ENCODE measurements at places on chromosomes 13 and 19.
A peak's percentile ranks its signal among the peaks of the same experiment; 100 is the strongest.

- H3K27ac ChIP-seq = no peak overlapping the region
- no peaks in the 10 kb centered on the region for H3K36me3 ChIP-seq
- H3K4me3 ChIP-seq = no peak overlapping the region
- H3K4me1 ChIP-seq = no peaks in the 10 kb centered on the region
- no peaks in the 10 kb centered on the region for H3K27me3 ChIP-seq
Measured at GRCh38 chr13:47100214-47100853, 203.5 kb upstream of the HTR2A start.

DNA sequence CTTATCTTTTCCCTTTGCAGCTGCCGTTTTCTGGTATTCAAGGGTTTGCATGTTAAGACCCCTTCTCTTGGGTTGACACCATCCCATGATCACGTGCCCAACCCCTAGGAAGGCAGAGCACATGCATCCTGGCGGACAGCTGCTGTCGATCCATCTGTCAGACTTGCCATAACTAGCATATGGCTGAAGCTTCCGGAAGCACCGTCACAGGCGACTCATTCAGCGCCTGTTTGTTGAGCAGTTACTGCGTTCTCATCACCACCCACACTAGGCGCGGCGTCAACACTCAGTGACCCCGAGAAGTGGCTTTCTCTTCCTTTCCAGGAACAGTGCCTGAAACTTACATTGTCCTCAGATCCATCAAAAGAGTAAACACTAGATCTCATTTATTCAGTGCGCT, 93.6 kb downstream of the SOX1 start:
- H3K4me1 ChIP-seq = no peaks in the 10 kb centered on the region
- no peak overlapping the region for H3K4me3 ChIP-seq
- no peaks in the 10 kb centered on the region for H3K36me3 ChIP-seq
- no peak overlapping the region for H3K27ac ChIP-seq
- DNase-seq = no peak
- H3K27me3 ChIP-seq = no peaks in the 10 kb centered on the region

DNA sequence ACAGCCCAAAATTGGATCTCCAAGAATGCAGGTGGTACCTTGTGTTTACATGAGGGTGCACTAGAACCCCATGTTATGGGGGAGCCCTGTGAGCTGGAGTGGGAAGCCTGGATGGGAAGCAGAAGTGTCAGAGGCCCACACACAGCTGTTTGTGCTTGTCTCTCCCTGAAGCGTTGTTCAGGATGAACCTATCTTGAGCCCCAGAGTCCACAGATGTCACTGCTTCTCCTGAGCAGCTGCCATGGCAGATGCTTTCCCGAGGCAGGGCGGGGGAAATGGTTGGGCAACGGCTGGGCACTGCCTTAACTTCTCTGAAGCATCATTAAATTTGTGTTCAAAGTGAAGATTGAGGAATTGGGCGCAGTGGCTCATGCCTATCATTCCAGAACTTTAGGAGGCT, 17.1 kb upstream of the CHST8 start:
- H3K4me3 ChIP-seq = no peak overlapping the region
- H3K36me3 ChIP-seq = no peaks in the 10 kb centered on the region
- H3K27me3 ChIP-seq = no peaks in the 10 kb centered on the region

GRCh38 chr13:102318233-102318632, 83.6 kb downstream of the FGF14 start:
- no peak for DNase-seq
- H3K36me3 ChIP-seq = no peaks in the 10 kb centered on the region
- no peaks in the 10 kb centered on the region for H3K4me1 ChIP-seq
- no peaks in the 10 kb centered on the region for H3K27me3 ChIP-seq
- no peak overlapping the region for H3K27ac ChIP-seq

- no peaks in the 10 kb centered on the region for H3K27me3 ChIP-seq
- no peak for DNase-seq
- peaks cover 2% of the 10 kb centered on the region for H3K4me1 ChIP-seq
- H3K36me3 ChIP-seq = no peaks in the 10 kb centered on the region
Measured at GRCh38 chr19:51654783-51655182, 8.2 kb upstream of the SIGLEC14 start.

GRCh38 chr19:33286899-33287298, 15.4 kb downstream of the CEBPA start:
- H3K4me1 ChIP-seq = peaks cover 35% of the 10 kb centered on the region
- DNase-seq = no peak
- H3K27ac ChIP-seq = no peak overlapping the region
- H3K27me3 ChIP-seq = no peaks in the 10 kb centered on the region
- no peak overlapping the region for H3K4me3 ChIP-seq

GRCh38 chr13:60329221-60329923, 67.6 kb upstream of the TDRD3 start:
- H3K27me3 ChIP-seq = no peaks in the 10 kb centered on the region
- H3K27ac ChIP-seq = no peak overlapping the region
- no peaks in the 10 kb centered on the region for H3K4me1 ChIP-seq
- no peaks in the 10 kb centered on the region for H3K36me3 ChIP-seq
- peak; percentile 43 for DNase-seq
- no peak overlapping the region for H3K4me3 ChIP-seq

- no peaks in the 10 kb centered on the region for H3K4me1 ChIP-seq
- H3K27me3 ChIP-seq = no peaks in the 10 kb centered on the region
- H3K4me3 ChIP-seq = no peak overlapping the region
- no peaks in the 10 kb centered on the region for H3K36me3 ChIP-seq
- no peak overlapping the region for H3K27ac ChIP-seq
Measured at GRCh38 chr13:80462037-80462436, 121.1 kb upstream of the SPRY2 start.

- no peaks in the 10 kb centered on the region for H3K4me1 ChIP-seq
- no peaks in the 10 kb centered on the region for H3K27me3 ChIP-seq
- no peak overlapping the region for H3K27ac ChIP-seq
- no peak for DNase-seq
- H3K36me3 ChIP-seq = no peaks in the 10 kb centered on the region
Measured at GRCh38 chr13:103218253-103218652, 152.0 kb upstream of the SLC10A2 start.

- H3K27me3 ChIP-seq = peaks cover 8% of the 10 kb centered on the region
- no peak overlapping the region for H3K4me3 ChIP-seq
- H3K4me1 ChIP-seq = peaks cover 3% of the 10 kb centered on the region
- H3K27ac ChIP-seq = no peak overlapping the region
Measured at GRCh38 chr19:42313840-42314755, 989 bp downstream of the TMEM145 start.

GRCh38 chr19:18704971-18705370, 21.5 kb downstream of the CRTC1 start:
- no peaks in the 10 kb centered on the region for H3K27me3 ChIP-seq
- peaks cover 2% of the 10 kb centered on the region for H3K4me1 ChIP-seq
- DNase-seq = no peak
- H3K4me3 ChIP-seq = no peak overlapping the region
- no peaks in the 10 kb centered on the region for H3K36me3 ChIP-seq

GRCh38 chr19:2057484-2058469, 6.7 kb upstream of the MKNK2 start:
- no peak for DNase-seq
- peaks cover 32% of the 10 kb centered on the region for H3K4me1 ChIP-seq
- no peak overlapping the region for H3K4me3 ChIP-seq
- H3K27me3 ChIP-seq = no peaks in the 10 kb centered on the region
- H3K27ac ChIP-seq = peak overlapping the region; percentile 18

DNA sequence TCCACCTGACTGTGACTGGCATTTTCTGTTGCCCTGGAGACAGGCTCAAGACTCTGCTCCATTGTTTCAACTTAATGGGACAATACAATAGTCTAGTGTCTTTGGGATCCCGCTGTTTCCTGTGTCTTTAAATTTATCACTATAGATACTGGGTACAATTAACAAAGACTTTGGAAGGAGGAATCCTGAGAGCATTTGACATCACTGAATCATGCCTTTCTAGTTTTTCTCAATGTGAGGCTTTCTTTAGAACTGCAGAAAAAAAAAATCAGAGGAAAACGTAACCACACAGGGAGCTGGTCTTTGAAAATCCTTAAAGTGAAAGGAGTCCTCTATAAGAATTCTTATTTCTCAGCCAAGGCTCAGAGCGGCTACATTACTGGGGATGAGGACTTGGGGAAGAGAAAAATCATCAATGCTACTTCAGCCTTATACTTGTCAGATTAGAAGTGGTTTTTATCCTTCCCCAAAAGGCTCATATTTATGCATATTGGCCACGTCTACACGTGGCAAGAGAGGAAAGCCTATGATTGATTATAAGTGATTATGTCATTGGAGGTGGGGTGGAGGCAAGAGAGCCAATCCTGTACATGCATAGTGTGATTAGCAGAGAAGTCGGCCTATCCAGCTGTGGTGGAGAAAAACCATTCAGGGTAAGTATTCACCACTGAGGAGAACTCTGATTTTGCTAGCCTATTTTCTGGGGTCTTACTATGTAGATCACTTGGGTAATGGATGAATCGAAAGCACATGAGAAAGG, 34.4 kb upstream of the UBL3 start:
- no peak overlapping the region for H3K4me3 ChIP-seq
- no peaks in the 10 kb centered on the region for H3K36me3 ChIP-seq
- no peaks in the 10 kb centered on the region for H3K27me3 ChIP-seq
- no peak overlapping the region for H3K27ac ChIP-seq
- H3K4me1 ChIP-seq = peaks cover 2% of the 10 kb centered on the region

- no peak overlapping the region for H3K27ac ChIP-seq
- no peak for DNase-seq
- no peaks in the 10 kb centered on the region for H3K4me1 ChIP-seq
- H3K4me3 ChIP-seq = no peak overlapping the region
- no peaks in the 10 kb centered on the region for H3K27me3 ChIP-seq
- H3K36me3 ChIP-seq = no peaks in the 10 kb centered on the region
Measured at GRCh38 chr13:45300190-45300985, 40.6 kb downstream of the TPT1 start.

GRCh38 chr13:20512042-20512683, 13.5 kb downstream of the CRYL1 start:
- no peak overlapping the region for H3K4me3 ChIP-seq
- no peaks in the 10 kb centered on the region for H3K27me3 ChIP-seq
- H3K27ac ChIP-seq = peak overlapping the region; percentile 24

- no peaks in the 10 kb centered on the region for H3K27me3 ChIP-seq
- H3K4me1 ChIP-seq = peaks cover 10% of the 10 kb centered on the region
- H3K27ac ChIP-seq = no peak overlapping the region
Measured at GRCh38 chr19:46116121-46116520, 8.4 kb downstream of the IGFL3 start.

GRCh38 chr13:98710521-98710920, 42.0 kb downstream of the SLC15A1 start:
- H3K4me3 ChIP-seq = no peak overlapping the region
- DNase-seq = no peak
- H3K27ac ChIP-seq = no peak overlapping the region
- no peaks in the 10 kb centered on the region for H3K27me3 ChIP-seq
- no peaks in the 10 kb centered on the region for H3K4me1 ChIP-seq

DNA sequence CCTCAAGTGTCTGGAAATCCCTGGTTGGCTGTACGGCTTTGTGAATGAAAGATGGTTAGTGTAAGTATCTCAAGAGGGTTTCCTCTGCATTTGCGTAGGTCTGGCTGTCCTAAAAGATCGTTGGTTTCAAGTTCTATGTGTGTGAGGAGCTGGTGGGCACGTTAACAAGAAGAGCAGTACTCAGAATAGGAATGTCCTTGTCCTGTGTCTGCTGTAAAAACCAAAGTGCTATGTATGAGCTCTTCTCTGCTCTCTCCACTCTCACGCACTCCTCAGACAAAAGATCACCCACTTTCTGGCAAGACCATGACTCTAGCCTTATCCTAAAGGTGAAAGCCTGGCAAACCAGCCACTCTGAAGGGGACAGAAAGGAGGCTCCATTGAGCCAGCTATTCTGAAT, 39.1 kb downstream of the USP12 start:
- H3K4me3 ChIP-seq = no peak overlapping the region
- H3K36me3 ChIP-seq = no peaks in the 10 kb centered on the region
- H3K4me1 ChIP-seq = no peaks in the 10 kb centered on the region
- no peaks in the 10 kb centered on the region for H3K27me3 ChIP-seq
- no peak for DNase-seq

DNA sequence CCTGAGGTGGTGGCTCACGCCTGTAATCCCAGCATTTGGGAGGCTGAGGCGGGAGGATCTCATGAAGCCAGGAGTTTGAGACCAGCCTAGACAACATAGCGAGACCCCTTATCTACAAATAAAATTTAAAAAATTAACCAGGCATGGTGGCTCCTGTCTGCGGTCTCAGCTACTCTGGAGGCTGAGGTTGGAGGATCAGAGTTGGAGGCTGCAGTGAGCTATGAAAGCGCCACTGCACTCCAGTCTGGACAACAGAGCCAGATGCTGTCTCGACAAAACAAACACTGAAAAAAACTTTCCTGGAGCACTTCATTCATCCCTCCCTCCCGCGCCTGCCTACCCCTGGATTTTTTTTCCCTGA, 665 bp upstream of the ATG4D start:
- H3K27ac ChIP-seq = no peak overlapping the region
- no peaks in the 10 kb centered on the region for H3K27me3 ChIP-seq
- peaks cover 6% of the 10 kb centered on the region for H3K4me1 ChIP-seq
- no peak for DNase-seq
- H3K4me3 ChIP-seq = no peak overlapping the region

GRCh38 chr19:55913643-55914268, 18.4 kb downstream of the NLRP13 start:
- no peak for DNase-seq
- no peaks in the 10 kb centered on the region for H3K27me3 ChIP-seq
- no peaks in the 10 kb centered on the region for H3K4me1 ChIP-seq
- no peaks in the 10 kb centered on the region for H3K36me3 ChIP-seq

DNA sequence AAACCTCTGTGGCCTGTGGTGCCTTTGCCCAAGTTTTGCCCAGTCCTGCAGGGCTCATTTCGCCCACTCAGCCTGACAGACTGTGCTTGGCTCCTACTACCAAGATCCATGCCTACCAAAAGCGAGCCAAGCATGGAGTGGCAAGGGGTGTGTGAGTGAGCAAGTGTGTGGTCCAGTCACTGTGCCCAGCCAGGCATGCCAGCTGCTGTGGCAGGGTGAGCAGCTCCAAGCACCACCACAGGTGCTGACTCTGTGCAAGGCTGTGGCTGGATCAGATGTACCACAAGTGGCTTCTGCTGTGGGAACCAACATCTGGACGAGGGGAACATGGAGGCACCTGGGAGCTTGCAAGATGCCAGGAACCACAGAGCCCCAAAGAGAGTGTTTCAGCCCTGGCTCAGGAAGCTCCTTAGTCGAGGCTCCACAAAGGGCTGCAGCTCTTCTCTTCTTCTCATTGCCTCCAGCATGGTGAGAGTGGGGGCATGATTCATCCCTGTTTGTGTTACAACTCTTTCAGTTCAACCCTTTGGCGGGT, 1564.2 kb upstream of the MIR17HG start:
- DNase-seq = no peak
- no peaks in the 10 kb centered on the region for H3K27me3 ChIP-seq
- H3K36me3 ChIP-seq = no peaks in the 10 kb centered on the region
- no peaks in the 10 kb centered on the region for H3K4me1 ChIP-seq
- H3K27ac ChIP-seq = no peak overlapping the region

Measured in trophoblast cell (in vitro differentiated cells and primary cell).